ENCODE measurements at places on chromosomes 6 and 20.

DNA sequence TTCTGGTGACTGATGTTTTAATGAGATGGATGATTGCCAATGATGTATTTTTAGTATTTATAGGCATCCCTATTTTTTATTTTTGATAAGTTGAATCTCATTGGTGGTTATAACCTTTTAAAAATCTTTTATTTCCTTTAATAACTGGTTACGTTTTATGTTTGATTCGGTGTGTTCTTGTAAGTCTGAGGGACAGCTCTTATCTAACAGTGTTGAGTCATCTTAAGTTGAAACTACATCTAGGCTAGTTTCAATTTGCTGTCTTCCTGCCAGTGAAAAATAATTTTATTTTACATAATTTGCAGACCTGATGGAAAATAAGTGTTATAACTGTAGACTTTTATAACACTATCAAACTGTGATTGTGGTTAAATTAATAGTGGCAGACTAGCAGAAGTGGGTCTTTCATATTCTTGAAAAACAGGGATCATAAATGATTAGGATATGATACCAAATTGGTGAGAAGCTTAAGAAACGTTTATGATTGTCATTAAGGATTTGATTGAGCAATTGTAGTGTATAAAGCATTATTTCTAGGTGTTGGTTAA lies 4.6 kb downstream of the AFDN start:
- DNase-seq = no peak

GRCh38 chr20:21100578-21101452 lies 5.3 kb downstream of the LINC00237 start:
- peak; percentile 32 for DNase-seq

DNA sequence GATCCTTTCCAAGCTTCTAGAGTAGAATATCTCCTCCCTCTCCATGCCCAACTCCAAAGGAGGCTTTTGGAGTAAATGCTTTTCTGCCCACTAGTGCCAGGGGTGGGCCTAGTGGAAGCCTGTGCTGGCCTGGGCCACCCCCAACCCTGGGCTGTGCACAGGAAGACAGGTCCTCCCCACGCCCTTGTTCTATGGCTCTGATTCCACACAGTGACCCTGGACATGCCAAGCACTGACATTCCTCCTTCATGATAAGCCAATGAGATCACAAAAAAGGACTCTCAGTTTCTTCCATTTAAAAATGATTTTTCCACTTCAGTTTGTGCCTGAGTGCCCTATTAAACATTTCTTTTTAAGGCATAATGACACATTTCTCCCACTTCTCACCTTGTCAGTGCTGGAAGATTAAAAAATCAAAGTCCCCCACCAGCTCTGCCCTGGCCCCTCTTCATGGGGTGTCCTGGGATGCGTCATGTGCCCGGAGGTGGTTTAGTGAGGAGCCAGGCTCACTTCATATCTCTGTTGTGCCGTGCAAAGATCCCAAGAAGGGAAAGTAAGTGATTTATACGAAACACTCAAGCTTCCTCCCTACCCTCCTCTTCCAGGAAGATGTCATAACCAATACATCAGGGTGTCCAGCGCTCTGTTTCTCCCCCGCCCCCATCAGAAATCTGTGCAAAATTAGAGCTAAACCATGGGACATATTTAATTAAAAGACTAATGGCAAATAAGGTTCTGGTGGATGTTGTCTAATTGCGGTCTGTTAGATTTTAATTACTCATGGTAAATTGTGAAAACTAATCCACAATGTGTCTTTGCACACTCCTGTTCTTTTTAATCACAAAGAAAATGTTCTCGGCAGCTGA lies 255.0 kb downstream of the NRN1 start:
- DNase-seq = no peak

DNA sequence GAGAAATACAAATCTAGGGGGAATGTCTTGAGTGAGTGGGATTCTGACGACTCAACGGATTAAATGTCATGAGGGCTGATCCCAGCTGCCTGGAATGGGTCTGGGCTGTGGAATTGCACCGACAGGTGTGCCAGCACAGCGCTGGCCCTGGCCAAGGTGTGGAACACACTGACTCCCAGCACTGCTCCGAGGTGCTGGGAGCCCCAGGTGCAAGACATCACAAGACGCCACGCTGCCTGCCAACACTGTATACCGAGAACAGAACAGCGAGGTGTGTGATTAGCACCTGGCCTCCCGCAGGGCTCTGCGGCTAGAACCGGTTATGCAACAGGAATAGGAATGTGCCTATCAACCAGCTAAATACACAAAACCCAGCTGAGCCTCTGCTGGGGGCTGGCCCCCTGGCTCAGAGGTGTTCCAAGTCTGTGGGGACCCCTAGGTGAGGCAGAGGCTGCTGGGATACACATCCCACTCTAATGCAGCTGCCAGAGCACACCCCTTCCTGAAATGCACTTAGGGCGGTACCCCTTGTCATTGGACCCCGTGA lies 24.8 kb upstream of the APMAP start:
- no peak for DNase-seq

DNA sequence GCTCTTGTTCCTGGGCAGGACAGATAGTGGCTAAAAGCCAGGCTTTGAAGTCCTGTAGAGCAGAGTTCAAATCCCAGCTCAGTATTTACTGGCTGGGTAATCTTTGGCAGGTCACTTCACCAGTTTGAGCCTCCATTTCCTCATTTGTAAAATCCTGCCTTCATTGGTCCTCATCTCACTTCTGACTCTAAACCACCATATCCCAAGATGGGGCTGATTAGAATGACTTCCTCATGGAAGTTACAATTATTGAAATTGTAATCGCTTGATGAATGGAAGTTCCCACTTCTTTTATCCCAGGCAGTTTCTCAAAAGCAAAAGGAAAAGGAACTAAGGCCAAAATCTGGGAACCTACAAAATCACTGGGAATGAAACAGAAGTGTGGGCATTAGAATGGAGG lies 35.9 kb upstream of the B4GALT5 start:
- DNase-seq = no peak

- no peak for DNase-seq
These were observed 16.6 kb upstream of the BTBD3 start for GRCh38 chr20:11901127-11901526.

GRCh38 chr6:110949679-110950285 lies 8.7 kb upstream of the GTF3C6 start:
- DNase-seq = no peak

DNA sequence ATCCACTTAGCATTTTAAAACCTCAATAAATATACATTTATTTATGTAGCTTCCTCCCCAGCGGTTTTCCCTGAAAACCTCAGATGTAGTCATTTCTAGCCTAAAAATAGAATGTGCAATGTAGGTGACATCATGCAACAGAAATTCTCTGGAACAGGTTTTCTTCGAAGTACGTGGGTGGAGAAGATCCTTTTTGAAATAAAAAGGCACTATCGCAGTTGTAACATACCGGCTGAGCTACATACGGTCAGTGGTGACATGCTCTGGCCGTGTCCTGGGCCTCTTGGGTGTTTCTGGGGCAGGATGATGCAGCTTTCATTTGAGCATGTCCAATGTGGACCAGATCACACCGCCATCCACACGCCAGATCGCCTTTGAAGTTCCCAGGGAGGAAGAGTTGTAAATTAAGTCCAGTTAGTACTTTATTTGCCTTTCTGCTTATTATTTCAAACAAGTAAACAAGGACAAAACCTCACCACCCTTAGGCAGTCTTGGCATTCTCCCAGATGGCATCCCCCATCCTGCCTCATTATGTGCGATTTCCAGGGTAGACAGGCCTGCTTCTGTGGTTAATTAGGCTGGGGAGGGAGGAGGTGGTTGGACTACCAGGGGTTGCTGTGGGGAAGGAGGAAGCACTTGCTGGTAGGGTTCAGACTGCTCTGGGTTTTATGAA lies 109.5 kb upstream of the CLDN20 start:
- DNase-seq = peak; percentile 55

GRCh38 chr20:25544734-25545133 lies 40.6 kb downstream of the NINL start:
- DNase-seq = no peak

DNA sequence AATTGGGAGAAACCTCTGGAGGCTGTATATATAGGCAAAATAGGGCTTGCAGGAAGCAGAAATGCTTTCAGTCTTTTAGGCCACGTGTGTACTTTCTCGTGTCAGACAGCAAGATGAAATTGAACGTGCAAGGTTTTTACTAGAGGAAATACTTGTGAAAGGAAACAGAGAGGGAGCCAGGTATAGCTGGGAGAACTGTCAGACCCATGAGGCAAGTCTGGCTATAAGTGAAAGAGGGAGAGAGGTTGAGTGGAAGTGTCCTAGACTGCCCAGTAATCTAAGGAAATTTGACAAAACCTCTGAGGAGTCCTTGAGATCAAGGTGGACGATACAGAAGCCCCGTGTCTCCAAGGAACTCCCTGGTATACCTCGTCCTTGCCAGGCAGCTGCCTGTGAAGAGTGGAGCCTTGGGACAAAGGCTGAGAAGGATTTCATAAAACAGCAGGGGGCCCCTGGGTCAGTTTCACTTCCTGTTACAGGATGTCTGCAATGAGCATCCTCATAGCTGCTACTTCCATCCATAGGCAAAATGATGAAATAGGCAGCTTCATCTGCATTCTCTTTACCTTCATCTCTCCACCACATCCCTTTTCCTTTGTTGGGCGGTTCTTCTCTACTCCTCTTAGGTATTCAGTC lies 114.4 kb upstream of the MAP3K7 start:
- DNase-seq = no peak

GRCh38 chr20:41247523-41248367 lies 69.8 kb downstream of the ZHX3 start:
- DNase-seq = no peak

DNA sequence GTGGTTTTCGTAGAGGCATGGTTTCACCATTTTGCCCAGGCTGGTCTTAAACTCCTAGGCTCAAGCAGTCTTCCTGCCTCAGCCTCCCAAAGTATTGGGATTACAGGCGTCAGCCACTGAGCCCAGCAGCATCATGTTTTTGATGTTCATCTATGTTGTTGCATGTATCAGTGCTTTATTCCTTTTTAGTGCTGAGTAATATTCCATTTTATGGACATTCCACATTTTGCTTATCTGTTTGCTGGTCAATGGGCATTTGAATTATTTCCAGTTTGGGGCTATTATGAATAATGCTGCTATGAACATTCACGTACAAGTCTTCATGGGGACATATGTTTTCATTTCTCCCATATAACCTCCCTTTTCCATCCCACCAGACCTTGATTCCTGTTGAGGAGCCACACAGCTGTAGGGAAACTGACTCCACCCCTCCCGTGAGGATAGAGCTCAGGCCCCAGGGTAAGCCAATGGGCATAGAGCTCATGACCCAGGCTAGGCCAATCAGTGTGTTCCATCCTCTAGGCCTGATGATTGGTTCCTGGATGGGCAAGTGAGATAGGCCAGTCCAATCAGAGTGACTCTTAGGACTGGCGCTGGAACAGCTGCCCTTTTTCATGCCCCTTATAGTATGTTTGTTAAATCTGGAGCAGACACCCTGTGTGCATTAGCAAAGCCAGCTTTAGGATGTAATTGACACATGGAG lies 49.5 kb downstream of the DLGAP4 start:
- DNase-seq = no peak

DNA sequence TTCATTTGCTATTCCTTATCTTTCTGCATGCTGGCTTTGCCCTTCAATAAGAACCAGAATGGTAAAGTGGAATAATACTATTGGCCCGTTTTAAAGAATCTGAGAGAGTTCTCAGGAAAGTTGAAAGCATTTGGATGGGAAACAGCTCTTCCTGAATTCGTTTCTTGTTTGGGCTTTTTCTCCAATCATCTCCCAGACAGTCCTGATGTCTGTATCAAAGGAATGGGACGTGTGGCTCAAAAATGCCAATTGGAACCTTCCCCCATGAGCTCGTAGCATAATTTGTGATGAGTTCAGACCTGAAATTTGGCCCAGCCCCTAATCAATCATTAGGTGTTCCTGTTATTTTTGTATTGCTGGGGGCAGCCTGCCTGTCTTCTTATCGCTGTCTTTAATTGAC lies 75.8 kb upstream of the BACH2 start:
- DNase-seq = no peak

DNA sequence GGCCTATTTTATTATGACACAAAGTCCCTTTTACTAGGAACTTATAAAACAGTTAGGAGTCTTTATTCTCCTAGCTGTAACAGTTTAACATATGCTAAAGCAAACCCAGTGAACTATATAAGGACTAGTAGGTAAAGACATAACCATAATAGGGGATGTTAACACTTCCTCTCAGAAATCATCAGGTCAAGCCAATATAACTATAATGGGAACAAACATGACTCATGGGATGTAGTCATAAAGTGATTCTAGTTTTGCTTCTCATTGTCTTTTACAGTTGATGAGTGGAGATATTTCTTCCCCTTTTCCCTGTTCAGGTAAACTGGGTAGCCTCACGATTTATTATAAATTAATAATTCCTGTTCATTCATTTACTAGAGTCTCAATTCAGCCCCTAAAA lies 9.7 kb downstream of the PTCHD4 start:
- DNase-seq = no peak

- peak; percentile 11 for DNase-seq
These were observed 39.5 kb downstream of the NCR2 start for GRCh38 chr6:41374618-41375590.

GRCh38 chr6:139580592-139581484 lies 206.4 kb upstream of the CITED2 start:
- DNase-seq = no peak
